ENCODE measurements at places on chromosomes 3 and 15.

DNA sequence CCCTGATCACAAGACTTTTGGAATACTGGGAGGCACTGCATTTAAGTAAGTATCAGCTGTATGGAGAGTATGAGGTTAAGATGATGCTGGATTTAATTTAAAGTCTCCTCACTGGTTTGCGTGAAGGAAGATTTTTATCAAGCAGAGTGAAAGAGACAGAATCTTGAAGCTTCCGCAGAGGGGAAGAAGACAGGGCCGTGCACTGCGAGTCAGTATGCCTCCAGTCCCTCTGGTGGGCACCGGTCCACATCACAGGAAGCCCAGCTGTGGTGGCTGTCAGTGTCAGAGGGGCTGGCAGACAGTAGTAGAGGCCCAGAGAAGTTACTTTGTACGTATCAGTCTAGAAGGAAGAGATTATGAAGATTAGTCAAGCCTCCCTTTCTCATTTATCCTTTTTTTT, 379.0 kb upstream of the TPRG1 start:
- no peak for DNase-seq

DNA sequence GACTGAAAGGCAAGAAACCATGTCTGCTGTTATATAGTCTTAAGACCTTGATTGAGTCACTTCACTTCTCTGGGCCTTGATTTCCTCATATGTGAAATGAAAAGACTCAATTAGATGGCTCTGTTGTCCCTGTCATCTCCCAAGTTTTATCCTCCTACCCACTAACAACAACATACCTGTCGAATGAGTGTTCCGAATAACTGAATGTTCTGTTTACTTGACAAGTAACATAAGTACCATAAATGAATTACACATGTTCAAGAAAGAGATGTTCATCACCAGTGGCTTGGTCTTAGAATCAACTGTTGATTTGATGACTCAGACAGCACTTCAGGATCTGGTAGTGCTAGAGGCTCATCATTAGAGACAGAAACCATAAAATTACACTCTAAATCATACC, 311.7 kb downstream of the VPS13C start:
- no peak for DNase-seq

GRCh38 chr3:191136347-191136746, 62.7 kb upstream of the OSTN start:
- no peak for DNase-seq

DNA sequence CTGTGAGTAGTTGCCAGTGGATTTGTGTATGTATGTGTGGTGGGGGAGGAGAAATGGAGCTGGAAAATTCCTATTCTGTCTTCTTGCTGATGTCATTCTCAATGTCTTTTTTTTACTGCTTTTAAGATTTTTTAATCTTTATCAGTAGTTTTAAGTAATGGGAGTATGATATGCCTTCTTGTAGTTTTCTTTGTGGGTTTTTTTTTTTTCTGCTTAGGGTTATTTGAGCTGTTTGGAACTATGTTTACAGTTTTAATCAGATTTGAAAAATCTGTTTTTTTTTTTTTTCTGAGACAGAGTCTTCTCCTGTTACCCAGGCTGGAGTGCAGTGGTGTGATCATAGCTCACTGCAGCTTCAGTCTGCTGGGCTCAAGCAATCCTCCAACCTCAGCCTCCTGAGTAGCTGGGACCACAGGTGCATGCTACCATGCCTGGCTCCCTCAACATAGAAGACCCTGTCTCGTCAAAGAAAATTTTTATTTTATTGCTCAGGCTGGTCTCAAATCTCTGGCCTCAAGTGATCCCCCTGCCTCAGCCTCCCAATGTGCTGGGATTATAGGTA, 37.1 kb downstream of the RPL39L start:
- DNase-seq = no peak

DNA sequence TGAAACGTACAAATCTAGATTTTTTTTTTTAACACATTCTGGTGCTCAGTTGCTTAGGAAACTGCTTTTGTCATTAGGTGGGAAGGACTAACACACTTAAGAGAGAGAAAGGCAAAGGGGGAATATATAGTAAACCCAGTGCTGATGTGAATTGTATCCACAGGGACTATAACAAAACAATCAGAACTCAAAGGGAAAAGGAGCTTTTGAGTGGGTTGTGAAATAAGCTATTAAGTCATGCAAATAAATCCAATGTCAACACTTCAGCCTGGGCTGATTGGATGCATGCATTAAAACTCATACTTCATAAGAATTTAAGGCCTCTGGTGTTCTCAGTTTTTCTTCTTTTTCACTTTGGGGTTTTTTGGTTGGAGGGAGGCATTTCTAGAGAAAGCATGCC, 628.9 kb downstream of the FHIT start:
- no peak for DNase-seq

DNA sequence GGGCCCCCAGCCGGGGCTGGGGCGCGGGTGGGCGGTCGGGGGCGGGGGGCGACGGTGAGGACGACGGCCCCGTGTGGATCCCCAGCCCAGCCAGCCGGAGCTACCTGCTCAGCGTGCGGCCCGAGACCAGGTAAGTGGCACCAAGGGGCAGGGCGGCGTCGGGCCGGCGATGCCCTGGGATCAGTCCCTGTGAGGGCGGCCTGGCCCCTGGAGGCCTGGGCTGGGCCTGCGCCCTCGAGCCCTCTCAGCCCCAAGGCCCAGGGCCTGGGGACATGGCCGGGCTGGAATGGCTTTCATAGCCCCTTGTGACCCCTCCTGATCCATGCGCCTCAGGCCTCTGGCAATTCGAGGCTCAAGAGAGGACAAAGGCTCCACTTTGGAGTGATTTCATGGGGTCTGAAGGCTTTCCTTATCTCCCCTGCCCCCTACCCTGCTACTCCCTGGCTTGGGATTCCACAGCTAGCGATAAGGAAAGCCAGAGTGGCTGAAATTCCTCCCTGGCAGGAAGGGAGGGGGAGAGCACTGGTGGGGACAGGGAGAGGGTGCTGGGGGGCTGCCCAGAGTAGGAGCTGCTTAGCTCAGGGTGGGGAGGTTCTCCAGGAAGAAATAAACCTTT, 418 bp downstream of the ALPK3 start:
- no peak for DNase-seq

DNA sequence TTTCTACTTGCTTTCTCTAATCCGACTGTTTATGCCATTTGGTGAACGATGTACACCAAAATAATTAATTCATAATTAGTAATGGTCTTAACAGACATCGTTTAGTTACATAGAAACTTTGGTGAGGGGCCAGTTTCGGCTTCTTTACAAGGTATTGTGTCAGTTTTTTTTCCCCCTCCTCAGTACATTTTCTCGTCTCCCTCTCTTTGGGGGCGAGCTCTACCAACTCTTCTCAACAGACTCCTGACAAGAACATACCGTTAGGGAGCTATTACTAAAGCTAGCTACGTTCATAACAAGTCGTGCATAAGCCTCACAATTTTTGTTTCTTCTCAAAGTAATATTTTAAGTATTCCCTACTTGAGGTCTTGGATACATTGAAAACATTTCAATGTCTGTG, 1.4 kb downstream of the U2SURP start:
- no peak for DNase-seq

GRCh38 chr15:91572110-91572509, 281.4 kb upstream of the SLCO3A1 start:
- no peak for DNase-seq

DNA sequence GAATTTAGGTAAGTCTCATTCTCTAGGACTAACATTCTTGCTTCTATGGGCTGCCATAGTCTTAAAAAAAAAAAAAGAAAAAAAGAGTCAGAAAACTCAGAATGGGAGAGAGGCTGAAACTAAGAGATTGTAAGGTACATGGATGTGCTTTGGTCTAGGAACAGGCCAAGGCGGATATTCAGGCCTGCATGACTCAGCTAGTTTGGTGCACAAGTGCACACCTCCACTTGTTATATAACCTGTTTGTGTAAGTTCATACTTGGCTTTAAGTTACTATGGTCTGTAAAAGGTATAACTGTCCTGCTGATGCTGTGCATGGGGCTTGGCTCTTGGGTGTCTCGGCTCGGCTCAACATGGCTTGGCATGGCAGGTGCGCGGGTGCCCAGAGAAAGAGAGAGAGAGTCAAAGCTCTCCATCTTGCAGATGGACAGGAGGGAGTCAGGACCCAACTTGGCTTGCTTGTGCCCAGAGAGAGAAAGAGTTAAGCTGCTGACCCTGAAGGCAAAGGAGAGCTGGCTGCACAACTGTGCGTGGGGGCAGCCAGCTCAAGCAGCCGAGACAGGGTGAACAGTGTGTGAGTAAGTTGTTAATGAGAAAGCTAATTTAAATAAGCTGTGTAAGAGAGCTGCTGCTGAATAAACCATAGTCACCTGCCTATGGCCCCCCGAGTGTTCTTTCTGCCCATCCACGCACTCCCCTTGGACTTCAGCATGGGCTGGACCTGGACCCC, 31.4 kb upstream of the CHRNB4 start:
- no peak for DNase-seq

GRCh38 chr3:72317491-72317890, 530.8 kb downstream of the SHQ1 start:
- DNase-seq = no peak

DNA sequence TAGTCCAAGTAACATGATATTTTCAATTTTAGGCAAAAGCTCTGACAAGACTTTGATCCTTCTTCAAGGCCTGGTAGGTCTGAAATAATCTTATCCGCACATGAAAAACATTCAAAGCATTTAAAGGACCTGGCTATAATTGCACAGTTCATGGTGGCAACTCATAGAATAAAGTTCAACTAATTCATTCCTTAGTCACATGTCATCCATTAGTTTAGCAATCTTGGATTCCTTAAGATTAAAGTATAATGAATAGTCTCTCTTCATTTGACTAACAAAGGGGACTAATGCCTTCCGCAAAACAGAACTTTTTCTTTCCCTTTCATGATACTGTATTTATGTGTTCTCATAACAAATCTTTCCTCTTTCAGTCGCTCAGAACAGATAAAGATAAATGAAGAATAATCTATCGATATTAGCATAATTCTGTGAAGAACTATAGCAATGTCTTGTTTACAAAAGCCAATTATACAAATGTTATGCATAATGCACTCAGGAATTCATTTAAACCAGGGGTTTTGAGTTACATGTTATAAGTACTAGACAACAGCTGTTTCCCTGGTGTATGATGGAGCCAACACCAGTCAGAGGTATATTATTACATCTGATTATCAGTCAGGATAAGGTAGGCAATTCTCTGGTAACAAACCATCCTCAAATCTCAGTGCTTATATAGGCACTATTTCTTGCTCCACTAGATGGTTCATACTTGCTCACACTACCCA, 172.5 kb downstream of the POTEB3 start:
- DNase-seq = no peak

DNA sequence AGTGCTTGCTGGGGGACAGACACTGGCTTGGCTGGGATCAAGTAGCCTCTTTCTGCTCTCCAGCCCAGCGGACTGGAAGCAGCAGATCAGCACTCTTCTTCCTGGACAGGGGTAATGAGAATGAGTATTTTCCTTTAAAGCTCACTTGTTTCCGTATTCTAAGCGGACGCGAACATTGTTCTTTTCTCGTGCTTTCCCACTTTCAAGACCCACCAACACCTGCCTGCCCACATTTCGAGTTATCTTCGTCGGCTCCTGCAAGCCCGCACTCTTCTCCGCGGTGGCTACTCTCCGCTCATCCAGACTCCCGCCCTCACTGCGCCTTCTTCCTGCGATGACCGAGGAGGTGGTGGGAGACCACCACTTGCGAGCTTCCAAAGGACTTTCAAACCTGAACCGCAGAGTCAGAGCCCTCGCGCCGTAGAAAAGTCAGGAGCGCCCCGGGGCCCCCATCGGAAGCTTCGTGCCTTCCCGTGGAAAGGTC, 1.6 kb upstream of the PPM1L start:
- no peak for DNase-seq

DNA sequence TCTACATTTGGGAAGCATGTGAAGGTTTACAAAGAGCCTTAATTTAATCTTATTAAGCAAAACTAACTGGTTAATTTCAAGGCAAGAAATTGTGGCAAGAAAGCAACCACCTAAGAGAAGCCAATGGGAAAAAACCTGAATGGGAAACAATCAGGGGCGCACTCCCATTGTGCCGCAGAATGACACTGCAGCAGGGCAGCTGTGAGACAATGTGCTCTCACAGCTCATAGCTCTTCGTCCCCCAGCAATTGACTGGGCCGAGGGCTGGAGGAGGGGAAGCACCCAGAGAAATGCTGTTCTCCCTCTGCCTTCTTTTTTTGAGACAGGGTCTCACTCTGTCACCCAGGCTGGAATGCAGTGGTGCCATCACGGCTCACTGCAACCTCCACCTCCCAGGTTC, 93.3 kb upstream of the RAD18 start:
- no peak for DNase-seq

DNA sequence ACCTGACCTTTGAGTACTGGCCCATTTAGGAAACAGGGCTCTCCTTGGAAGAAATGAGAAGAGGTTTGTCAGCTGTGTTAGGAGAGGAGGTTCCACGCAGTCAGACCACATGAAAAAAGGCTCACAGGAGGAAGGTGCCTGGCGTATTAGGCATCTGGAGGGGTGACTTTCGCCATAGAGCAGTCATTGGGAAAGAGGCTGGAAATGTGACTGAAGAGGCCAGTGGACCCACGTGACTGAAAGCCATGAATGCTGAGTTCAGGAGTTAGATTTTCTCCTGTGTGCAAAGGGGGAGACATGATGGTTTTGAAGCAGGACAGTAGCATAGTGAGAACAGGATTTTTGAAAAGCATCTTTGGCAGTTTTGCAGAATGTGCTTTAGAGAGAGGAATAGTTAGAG, 29.7 kb upstream of the RNF7 start:
- no peak for DNase-seq

DNA sequence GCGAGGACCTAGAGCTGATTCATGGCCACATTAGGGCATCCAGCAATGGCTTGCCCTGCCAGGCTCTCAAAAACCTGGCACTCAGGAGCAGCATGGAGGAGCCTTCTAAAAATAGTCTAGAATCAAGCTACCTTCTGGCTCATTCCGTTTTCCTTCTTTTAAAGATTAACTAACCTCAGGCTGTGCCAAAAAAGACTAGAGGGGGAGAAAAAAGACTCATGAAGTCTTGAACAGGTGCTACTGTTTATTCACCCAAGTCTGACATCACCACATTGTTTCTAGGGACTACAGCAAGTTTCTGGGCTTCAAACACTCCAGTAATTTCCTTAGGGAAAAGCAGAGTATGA, 125.8 kb downstream of the TNIK start:
- no peak for DNase-seq

DNA sequence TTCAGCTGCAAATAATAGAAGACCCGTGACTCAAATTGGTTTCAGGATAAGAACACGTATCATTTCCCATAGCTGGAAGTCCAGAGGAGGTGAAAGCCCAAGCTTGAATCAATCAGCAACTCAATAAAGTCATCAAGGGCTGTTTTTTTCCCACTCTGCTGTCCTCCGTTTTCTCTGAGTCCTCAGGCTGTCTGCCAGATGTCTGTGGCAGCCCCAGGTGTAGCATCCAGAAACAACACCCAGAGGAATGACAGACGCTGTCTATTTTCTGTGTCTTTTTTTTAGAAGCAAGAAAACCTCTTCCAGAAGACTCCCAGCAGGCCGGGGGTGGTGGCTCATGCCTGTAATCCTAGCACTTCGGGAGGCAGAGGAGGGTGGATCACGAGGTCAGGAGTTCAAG, 204.4 kb downstream of the FAM43A start:
- DNase-seq = no peak

Data from stimulated activated CD8-positive, alpha-beta memory T cell treated with anti-CD3 and anti-CD28 coated beads, Interleukin-7, amount 100 ng/mL, for 24 hours (primary cell).